ENCODE measurements at places on chromosomes 2 and 18.

DNA sequence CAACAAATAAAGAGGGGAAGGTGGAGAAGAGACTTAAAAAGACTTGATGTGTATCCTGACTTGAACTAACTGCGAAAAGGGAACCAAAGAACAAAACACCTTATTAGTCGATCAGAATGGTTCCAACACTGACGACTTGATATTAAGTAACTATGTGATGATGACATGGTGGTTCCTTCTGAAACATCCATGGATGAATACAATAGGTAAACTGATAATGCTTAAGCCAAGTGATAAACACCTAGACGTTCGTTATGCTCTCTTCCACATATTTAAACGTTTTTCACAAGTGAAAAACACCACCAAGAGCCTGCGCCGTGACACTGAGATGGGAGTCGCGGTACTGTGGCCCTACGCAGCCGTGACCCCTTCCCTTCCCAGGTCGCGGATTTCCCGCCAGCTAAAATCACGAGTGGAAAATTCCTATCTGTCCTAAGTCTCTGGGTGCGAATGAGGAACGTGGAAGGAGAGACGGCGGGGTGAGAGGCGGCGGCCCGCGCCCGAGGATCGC lies 797 bp downstream of the TTC32 start:
- no peak for DNase-seq

GRCh38 chr18:29449424-29449823 lies 1272.5 kb upstream of the CDH2 start:
- DNase-seq, result no peak

GRCh38 chr2:108575132-108575966 lies 41.1 kb downstream of the LIMS1 start:
- no peak for DNase-seq

DNA sequence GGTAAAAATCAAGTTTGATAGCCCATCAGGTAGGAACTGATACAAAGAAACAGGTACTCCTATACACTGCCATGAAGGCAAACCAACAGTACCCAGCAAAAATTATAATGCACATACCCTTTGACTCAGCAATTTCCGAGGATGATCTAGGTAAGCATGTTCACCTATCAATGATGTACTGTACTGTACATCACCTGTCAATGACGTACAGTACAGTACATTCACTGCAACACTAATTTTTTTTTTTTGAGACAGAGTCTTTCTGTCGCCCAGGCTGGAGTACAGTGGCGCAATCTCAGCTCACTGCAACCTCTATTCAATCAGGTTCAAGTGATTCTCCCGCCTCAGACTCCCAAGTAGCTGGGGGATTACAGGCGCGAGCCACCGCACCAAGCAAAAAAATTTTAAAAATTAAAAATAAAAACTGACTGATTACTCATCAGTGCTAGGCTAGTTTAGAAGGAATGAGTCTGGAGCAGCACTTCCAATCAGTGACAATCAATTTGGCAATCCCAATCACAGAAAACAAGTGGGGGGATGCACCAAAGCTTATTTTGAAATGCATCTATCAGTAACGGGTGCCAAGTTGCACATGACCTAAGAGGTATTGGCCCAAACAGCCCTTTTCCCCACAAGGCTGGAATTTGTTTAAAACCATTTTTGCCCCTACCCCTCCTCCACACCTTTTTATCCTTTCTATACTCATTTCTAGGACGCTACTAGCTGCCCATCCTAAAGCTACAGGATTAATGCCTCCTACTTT lies 8.2 kb downstream of the SRSF7 start:
- no peak for DNase-seq

DNA sequence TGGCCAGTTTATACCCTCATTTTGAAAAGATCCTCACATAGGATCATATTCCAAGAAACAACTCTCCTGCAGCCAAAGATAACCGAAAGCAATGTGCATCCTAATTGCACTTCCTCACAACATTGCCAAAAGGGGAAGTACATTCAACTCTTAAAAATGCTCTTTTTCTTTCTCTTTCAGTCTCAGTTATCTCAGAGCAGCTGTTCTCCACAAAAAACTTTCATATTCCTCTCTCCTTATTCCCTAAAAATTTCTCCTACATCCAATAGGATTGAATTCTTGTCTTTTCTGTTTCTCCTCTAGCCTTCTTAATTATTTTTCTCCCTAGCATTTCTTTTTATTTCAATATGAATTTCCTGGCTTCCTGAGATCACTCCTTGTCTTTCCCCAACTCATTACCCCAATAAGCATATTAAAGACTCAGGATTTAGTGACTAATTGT lies 7.4 kb upstream of the VRK2 start:
- DNase-seq, result no peak

DNA sequence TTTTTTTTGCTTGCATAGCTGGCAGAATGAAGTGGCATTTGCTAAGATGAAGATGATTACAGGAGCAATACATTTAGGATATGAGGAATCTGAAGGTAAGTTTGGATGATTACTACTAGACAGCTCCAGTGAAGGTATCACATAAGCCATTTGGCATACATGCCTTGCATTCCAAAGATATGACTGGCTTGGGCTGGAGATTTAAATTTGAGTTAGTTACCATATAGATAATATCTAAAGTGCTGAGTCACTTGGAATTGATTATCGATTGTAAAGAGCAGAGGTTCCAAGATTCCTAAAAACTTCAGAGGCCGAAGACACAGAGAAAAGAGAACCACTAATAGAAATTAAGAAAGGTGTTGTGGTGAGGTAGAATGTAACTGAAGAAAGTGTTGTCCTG lies 1026.4 kb downstream of the DSC3 start:
- DNase-seq, result no peak

DNA sequence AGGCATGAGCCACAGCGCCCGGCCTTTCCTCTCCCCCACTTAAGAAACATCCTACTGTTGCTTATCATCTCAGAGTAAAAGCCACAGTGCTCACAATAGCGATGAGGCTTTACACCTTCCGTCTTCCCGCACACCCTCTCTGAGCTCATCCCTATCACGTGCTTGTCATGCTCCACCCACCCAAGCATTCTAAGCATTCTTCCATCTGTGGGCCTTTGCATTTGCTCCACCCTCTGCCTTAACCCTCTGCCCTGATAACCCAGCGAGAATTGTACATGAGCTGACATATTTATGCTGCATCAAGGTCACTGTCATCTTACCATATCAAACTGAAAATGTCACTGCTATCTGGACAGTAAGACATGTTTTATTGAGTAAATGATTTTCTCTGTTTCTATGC lies 22.6 kb downstream of the FOXI3 start:
- DNase-seq, result no peak

DNA sequence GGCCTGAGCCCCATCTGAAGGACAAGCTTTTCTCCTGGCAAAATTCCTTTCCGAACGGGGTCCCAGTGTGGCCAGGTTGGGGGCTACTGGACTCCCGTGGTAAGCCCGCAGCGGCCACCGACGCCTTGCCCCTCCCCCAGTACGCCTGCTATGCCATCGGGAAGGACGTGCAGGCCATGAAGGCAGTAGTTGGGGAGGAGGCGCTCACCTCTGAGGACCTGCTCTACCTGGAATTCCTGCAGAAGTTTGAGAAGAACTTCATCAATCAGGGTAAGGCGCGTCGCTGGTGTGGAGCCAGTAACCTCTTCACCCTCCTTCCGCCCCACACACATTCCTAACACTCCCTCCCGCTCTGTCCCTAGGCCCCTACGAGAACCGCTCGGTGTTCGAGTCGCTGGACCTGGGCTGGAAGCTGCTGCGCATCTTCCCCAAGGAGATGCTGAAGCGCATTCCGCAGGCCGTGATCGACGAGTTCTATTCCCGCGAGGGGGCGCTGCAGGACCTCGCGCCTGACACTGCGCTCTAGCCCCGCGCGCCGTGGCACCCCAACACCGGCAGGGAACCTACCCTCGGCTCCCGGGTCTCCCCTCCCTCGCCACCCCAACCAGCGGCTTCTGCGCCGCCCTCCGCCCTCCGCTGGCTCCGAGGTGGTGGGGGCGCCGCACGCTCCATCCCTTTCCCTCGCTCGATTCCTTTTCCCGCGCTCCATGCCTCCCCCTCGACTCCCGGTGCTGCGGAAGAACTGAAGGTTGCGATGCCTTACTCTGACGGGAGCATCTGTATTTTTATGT lies 13.6 kb upstream of the ANKRD53 start:
- DNase-seq, result peak; percentile 51

DNA sequence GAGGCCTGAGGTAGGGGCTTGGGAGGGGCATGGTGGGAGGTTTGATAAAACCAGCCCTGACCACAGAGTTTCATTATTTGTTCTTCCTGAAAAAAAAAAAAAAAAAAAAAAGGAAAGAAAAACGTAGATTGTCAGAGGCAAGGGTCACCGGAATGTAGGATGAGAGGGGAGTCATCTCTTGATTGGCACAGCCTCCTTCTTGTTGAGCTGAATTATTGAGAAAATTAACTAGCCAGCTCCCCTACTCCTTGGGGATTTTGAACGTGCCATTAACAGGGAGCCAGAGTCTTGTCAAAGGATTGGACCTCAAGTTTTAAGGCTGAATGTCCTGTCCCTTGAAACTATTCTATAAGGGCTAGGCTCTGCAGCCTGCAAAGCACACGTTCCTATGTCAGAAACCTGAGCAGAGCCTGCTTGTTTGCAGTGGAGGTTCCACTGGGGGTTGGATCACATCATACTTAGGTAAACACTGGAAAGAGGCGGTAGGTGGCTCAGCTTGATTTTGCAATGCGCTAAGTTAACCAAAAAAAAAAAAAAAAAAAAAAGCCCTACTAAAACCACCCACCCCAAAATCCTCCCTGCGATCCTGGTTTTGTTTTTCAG lies 2.3 kb downstream of the INHBB start:
- no peak for DNase-seq

DNA sequence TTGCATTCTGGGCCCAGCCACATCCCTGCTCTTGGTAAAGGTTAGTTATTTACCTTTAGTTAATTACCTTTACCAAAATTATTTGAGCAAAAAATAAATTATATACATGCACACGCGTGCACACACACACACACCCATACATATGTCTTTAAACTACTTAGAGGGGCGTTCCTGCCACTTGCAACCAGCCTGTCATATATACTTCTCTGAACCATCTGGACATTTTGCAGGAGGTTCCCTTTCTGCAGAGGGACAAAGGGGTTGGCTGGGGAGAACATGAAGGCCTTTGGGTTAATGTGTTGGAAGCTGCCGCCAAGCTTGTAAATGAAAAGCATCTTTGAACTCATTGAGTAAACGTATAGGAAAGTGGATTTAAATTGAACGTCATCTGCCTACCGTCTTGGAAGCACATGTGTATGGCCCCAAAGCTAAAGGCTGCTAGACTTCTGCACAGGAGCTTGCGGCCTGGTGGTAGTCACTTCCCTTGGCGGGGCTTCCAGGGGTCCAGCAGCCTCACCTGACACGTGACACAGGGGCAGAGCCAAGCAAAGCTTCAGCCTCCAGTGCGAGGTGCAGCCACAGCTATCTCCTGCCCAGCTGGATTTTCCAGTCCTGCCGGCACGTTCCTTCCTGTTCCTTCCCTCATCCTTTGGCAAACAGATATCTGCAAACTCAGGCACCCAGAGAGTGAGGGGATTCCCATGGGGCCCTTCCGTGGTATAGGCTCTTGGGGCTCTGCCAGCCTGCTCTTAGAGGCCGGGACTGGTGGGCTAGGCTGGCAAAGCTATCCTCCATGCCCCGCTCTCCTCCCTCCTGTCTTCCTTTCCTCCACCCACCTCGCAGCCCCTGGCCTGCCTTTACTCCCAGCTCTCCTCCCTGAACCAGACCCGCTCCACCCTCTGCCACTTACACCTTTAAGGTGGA lies 46.1 kb downstream of the SERTAD2 start:
- no peak for DNase-seq

GRCh38 chr2:66867063-66867441 lies 432.1 kb downstream of the MEIS1 start:
- no peak for DNase-seq

- DNase-seq, result no peak
Observed at GRCh38 chr18:77059294-77059916, 73.2 kb downstream of the MBP start.

GRCh38 chr2:22893761-22894517 lies 491.0 kb upstream of the KLHL29 start:
- DNase-seq, result no peak

GRCh38 chr2:72965770-72966450 lies 48.6 kb downstream of the EMX1 start:
- no peak for DNase-seq

GRCh38 chr2:188091220-188091619 lies 200.5 kb upstream of the GULP1 start:
- no peak for DNase-seq

DNA sequence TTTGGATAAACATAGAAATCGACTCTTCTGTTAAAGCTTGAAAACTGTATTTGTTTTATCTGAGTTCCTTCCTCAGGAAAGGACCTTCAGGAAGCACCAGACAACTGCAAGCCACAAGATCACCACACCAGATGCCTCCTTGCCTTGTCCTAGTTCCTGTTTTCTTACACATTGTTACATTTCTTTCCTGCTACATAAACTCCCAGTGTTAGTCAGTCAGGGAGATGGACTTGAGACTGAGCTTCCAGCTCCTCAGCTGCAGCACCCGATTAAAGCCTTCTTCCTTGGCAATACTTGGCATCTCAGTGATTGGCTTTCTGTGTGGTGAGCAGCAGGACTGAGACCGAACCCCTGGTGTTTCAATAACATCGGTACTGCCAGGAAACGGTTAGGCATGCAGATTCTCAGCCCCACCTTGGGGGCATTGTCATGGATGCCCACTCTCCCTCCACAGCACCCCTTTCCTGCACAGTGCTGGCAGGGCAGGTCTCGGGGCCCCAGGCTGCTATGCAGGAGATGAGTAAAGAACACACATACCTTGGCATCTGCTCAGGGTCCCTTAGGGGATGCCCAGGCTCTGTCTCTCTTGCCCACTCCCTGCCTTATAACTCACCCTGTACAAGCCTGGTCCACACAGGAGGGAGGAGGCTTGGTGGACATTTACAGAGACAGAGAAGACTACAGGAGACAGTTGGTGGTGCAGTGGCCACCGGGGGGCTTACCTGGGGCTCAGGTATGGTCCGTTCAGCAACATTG lies 32.6 kb downstream of the ANKMY1 start:
- DNase-seq, result no peak

DNA sequence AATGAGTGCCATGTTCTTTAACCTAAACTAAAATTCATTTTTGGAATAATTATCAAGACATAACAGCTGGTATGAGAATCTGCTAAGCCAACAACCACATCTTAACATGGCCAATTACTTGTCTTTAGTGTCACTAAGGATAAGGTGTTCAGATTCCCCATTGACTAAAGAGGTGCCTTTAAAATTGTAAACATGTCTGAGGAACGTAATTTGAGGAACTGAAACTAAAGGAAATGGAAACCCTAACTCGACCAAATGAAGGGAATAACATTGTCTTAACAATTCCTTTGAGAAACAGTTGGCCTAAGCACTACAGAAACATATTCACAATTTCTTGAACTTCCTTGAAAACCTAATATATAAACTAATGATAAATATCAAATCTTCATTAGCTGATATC lies 355.4 kb upstream of the GULP1 start:
- no peak for DNase-seq

DNA sequence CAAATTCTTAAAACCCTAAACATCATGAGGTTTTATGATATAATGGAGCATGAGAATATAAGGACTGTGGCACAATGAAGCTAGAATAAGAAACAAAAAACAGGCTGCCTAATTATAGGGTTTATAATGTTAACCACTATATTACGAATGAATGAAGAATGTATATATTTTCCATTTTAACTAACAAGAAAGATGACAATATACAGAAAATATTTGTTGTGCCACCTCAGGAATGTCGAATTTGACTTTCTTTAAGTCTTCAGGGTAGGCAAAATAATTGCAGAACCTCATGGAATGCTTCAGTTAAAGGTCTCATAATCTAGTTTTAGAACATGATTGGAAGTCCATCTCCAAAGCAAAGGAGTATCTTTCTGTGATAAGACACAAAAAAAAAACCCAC lies 282.9 kb upstream of the SLC8A1 start:
- no peak for DNase-seq
